Stimulated activated CD8-positive, alpha-beta memory T cell treated with anti-CD3 and anti-CD28 coated beads, Interleukin-7, amount 100 ng/mL, for 1 hour (primary cell): ENCODE measurements at places on chromosomes 7 and 10.

DNA sequence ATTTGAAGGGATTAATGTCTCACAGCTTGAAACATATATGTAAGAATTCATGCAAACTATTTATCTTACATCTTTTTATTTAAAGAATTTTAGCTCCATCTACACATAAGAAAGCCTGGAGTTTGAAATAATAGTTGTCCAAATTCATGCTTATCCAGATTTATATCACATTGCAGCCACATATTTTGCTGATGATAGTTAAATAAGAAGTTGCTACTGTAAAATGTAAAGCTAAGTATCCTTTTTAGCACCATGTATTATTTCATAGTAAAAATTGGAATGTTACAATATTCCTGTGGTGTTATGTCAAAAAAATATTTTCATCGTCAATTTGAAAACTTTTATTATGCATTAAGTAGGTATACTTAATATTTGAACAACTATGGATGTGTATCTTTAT lies 27.3 kb upstream of the UMAD1 start:
- DNase-seq: no peak

DNA sequence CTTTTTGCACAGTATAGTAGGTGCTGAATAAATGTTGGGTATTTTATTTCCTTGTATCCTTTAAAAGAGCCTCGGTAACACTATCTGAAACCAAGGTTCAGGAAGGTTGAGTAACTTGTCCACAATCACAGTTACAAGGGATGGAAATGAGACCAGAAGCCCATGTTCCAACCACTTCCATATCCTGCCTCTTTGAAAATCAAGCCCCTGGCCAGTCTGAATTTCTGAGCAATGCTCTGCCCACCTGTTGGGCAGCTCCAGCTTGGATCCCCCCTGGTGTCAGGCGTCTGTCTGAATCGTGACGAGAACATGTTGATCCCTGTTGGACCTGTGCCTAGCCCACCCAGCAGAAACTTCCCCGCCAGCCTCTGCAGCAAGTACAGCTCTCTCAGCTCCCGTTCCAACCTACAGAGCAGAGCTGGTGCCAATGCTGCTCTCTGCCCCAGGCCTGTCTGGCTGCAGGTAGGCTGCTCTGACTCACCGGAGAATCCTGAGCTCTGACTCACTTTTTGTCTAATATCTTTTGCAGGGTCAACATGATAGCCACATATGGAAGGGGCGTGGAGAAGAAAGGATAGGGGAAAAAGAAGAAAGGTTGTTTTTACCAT lies 595.5 kb downstream of the INHBA start:
- DNase-seq: no peak

DNA sequence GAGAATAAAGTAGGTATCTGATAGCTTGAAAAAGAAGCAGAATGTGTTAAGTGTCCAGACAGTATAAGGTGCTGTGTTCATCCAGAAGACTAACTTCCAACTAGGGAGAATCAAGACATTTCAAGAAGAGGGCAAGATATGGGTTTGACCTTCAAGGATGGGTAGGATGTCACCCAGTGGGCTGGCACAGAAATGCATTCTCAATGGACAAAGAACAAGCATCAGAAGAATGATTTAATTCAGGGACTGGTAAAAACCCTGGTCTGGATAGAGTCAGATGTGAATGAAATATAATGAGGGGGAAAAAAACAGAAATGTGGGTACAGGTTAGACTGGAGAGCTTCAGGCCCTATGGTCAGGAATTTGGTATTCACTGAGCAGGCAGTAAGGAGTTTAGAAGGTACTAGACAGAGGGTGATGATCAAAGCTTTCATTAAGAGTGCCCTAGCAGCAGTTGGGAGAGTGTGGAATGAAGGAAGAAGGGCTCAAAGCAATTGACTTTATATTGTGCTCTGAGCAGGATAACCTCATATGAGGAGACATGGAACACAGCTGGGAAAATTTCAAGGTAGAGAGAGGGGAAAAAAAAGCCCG lies 180.7 kb upstream of the ANK3 start:
- DNase-seq: no peak

- no peak for DNase-seq
Observed at GRCh38 chr7:121924269-121925186, 51.6 kb downstream of the PTPRZ1 start.

GRCh38 chr7:28617308-28617880 lies 205.1 kb downstream of the CREB5 start:
- DNase-seq: no peak

DNA sequence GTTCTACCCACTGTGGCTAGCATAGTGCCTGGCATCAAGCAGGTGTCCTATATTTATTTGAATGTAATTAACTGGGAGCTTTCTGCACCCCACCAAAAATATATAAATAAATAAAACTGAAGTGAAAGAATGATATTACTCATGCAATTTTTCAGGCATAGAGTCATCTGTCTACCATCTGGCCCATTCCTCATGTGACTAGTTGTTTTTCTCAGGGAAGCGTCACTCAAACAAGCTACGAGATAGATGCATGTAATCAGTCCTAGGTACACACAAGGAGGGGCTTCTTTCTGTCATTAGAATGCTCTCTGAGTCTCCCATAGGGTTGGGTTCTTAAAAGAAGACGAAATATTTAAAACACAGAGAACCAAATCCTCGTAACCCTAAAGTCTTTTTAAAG lies 255.5 kb upstream of the KMT2E start:
- no peak for DNase-seq

GRCh38 chr7:147332988-147333387 lies 1216.4 kb downstream of the CNTNAP2 start:
- DNase-seq: no peak

DNA sequence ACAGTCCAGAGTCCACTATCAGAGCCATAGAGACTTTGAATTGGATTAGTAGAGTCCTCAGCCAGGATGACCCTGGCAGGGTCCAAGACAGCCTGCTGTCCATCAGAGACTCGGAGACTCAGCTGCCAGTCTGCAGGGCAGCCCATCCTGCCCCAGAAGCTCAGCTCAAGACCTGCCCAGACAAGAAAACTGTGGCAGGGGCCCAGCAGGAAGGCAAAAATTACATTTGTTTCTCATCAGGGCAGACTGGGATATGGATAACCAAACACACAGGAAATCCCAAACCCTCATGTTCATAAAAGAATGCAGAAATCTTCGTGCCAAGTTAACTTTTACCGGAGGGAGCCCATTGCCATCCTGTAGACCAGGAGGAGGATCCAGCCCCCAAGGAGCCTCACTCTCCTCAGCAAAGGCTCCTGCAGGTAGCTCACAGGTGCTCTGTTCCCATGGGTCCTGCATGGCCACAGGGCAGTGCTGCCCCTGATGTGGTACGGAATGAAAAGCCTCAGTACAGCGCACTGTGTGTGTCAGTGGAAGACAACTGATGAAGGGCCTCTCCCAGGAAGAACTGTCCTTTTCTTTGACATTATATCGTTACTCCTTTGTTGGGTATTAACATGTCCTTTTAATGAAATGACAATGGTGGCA lies 222.2 kb downstream of the KCNMA1 start:
- no peak for DNase-seq

- DNase-seq: no peak
Observed at GRCh38 chr7:23709081-23709750, 803 bp upstream of the STK31 start.

DNA sequence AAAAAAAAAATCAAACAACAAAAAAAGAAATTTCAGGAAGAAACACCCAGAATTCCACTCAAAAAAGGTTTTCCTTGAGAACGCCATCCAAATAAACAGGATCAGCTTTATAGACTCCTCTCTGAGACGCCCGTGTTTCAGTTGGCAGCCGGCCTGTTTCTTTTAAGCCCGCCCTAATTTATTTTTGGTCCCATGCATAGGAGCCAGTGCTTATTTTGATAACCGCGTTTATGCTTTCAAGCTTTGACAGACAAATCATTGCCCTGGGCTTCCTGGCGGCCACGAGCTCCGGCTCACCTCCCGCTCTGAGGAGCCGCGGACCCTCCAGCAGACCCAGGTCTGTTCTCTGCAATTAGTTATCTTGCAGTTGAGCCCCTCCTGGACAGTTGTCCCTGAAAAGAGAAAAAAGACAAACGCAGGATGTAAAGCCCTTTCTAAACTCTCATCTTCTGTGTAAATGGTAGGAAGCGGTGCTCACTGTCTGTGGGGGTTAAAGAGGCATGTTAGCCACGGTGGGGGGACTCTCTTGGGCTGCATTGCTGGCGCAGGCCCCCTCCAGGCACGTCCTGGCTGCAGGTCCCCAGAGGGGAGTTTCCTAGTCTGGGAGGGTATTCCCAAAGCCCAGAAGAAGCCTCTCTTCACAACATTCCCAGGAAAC lies 22.2 kb upstream of the UNCX start:
- no peak for DNase-seq

DNA sequence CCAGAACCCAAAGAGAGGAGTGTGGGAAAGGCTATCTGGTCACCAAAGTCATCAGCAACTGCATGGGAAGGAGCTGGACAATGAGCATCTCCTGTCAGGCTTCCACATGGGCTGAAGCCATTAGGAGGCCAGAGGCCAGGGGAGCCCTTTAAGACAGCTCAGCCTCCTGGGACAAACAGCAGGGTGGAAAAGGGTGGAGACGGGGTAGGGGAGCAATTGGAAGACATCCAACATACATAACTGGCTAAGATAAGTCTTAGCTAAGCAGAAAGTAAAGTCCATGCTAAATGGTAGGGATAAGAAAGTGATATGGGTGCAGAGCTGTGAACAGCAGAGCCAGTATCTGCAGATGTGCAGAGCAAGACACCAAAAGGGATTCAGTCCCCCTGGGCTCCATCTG lies 1.5 kb upstream of the OAT start:
- no peak for DNase-seq

DNA sequence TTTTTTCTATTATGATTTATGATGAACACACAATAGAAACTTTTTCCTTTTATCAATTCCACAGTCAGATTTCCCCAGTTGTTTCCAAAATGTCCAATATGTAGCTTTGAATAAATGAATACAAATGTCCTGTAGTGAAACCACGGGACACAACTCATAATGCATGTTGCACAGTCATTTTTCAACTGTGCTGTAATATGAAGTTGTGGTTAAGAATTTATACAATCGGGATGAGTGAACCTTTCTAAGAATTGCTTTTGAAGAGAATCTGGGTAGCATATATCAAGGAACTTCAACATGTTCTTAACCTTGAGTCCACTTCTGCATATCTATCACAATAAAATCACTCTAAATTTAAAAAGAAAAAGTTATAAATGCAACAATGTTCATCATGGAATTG lies 14.6 kb upstream of the ST7 start:
- DNase-seq: no peak

DNA sequence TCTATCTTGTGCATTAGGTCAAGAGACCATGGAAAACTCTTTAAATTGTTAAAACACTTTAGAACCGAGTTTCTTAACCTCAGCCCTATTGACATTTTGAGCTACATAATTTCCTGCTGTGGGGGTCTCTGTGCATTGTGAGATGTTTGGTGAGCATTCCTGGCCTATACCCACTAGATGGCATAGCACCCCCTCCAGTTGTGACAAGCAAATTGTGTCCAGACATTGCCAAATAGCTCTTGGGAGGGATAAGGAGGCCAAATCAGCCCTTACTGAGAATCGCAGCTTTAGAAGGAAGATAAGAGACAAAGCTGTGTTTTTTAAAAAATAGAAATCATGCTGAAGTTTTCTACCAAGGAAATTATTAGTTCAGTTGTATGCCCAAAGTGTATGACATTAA lies 1158.5 kb upstream of the C7orf33 start:
- DNase-seq: no peak

DNA sequence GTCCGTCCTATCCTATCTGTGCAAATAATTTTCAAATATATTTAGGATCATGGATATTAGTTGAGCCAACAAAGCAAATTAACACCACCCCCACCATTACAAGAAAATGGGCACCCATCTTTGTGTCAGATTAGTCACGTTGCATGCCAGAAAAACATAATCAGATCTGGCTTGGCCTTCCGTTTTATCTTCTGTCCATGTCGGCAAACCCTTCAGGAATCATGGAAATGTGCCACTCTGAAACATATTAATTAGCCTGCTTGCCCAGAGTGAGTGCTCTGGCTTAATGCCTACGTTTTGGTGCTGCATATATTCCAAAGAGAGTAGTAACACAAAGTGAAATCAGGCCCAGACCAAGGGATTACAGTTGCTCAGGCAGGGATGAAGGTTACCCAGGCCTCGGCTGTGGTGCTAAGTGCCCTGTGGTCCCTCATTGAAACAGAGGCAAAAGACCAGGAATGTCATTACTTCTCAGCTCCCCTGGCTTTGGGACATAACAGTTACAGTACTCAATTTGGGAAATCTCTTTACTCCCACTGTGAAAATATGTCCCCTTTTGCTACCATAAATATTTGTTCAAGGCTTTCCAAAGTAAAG lies 154.0 kb upstream of the LSM8 start:
- DNase-seq: no peak

- no peak for DNase-seq
Observed at GRCh38 chr7:47299496-47299895, 282.4 kb downstream of the TNS3 start.

DNA sequence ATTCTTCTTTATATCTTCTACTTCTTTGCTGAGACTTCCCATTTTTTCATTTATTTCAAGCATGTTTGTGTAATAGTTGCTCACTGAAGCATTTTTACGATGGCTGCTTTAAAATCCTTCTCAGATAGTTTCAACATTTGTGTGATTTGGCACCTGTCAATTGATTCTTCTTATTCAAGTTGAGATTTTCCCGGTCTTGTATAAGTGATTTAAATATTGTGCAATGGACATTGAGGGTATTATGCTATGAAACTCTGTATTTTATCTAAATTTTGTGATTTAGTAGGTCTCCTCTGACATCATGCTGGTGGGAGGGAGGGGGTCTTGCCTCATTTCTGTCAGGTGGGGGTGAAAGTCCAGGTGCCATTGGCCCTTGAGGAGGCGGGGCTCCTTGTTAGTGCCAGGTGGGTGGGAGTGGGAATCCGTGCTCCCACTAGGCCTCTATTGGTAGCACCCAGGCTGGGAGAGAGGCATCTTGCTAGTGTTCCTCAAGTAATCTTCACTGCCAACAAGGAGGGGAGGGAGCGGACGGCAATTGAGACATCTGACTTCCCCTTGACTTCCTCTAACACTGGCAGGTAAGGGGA lies 73.0 kb downstream of the ANLN start:
- DNase-seq: no peak

GRCh38 chr10:12797471-12798262 lies 203.8 kb downstream of the CCDC3 start:
- DNase-seq: no peak

GRCh38 chr7:82384051-82384464 lies 59.5 kb downstream of the CACNA2D1 start:
- no peak for DNase-seq
